ENCODE measurements at places on chromosomes 3 and 15.
A peak's percentile ranks its signal among the peaks of the same experiment; 100 is the strongest.

GRCh38 chr15:79086814-79087213, 3.8 kb downstream of the RASGRF1 start:
- no peak for DNase-seq

- DNase-seq = no peak
Observed at GRCh38 chr15:40902605-40903561, 8.6 kb downstream of the VPS18 start.

- peak; percentile 15 for DNase-seq
Observed at GRCh38 chr3:55620351-55621025, 133.4 kb upstream of the WNT5A start.

DNA sequence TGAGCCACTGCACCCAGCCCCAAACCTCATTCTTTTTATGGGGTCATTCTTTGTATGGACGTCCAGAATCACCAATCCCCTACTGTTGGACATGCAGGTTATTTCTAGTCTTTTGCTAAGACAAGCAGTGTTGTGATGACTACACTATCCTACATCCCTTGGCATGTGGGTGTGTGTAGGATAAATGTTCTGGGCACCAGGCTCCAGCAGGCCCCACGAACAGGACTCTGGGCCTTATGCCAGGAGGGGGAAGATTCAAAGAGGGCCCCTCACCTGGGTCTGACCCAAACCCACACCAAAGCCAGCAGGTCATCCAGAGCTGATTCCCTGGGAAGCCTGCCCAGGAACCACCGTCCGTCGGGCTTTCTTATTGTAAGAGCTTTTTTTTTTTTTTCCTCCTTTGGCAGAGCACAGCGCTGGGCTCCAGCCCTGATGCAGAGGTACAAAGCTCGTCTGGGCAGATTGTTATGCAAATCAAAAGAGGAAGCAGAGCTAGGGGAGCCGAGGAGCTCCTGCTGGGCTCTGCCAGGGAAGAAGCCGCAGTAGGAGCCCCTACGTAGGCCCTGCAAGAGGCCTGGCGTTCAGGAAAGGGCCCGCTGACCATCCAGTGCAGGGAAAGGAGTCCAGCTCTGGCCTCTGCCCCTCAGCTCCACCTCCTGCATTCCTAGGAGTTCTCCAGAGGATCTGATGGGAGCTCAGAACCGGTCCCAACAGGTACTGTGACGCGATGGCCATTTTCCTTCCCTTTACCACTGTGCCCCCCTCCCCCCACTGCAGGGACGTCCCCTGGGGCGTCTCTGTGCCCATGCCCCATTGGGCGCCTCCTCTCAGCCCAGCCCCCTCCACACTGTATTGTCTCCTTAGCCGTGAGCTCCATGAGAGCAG, 29.0 kb upstream of the FURIN start:
- no peak for DNase-seq
